Gastrocnemius medialis (tissue), 4 donors: ENCODE measurements at places on chromosomes 11 and 22. TPM values are rescaled to one million over a fixed set of nuclear protein-coding genes. Genes with fewer than 3 reads are reported as not detected.

Gene EHF
- total RNA-seq, result 0.09 TPM

Gene NXPE2
- 0.24 TPM for total RNA-seq

Gene HMOX1
- 32.3 TPM for total RNA-seq

Gene OR6A2
- total RNA-seq, result not detected

GRCh38 chr22:46773076-46773475, 10.6 kb downstream of the TBC1D22A start:
- no peak overlapping the region for H3K4me3 ChIP-seq
- DNase-seq, result no peak
- H3K27ac ChIP-seq, result no peak overlapping the region
- H3K36me3 ChIP-seq, result no peaks in the 10 kb centered on the region
- no peaks in the 10 kb centered on the region for H3K27me3 ChIP-seq

Gene B4GALNT4
- total RNA-seq, result not detected

DNA sequence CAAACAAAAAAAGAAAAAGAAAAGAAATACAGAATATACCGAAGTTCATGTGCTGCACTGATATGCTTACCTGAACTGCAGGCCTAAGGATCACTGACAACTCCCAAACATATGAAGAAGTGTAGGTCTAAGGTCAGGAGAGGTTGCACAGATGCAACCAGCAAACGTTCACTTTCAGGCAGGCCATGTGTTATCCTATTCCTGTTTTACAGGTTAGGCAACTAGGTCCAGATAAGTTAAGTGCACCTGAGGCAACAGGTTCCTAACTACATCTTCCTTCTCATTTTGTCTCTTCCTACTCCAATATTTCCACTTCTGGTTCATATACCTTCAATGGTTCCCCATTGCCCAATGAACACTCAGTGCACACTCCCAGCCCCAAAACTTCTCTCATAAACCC, 15.1 kb downstream of the PI4KA start:
- no peak overlapping the region for H3K27ac ChIP-seq
- H3K4me3 ChIP-seq, result no peak overlapping the region
- DNase-seq, result no peak
- H3K27me3 ChIP-seq, result no peaks in the 10 kb centered on the region
- no peaks in the 10 kb centered on the region for H3K36me3 ChIP-seq

GRCh38 chr11:27718346-27718862, 18.1 kb upstream of the BDNF start:
- peak overlapping the region; percentile 61 for H3K4me3 ChIP-seq
- no peak for DNase-seq
- no peak overlapping the region for H3K27ac ChIP-seq
- H3K27me3 ChIP-seq, result peaks cover 80% of the 10 kb centered on the region
- H3K4me1 ChIP-seq, result peaks cover 12% of the 10 kb centered on the region
- H3K36me3 ChIP-seq, result no peaks in the 10 kb centered on the region

DNA sequence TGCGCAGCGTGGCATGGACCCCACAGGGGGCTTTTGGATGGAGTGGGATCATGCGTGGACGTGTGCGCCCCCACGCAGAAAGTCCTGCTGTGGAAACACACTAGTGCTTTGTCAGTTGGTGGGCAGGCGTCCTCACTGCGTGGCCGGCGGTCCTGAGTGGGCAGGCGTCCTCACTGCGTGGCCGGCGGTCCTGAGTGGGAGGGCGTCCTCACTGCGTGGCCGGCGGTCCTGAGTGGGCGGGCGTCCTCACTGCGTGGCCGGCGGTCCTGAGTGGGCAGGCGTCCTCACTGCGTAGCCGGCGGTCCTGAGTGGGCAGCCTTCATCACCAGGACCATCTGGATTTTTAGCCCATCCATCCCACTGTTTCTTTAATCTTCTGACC, 205.9 kb downstream of the TBC1D22A start:
- no peak for DNase-seq
- H3K36me3 ChIP-seq, result no peaks in the 10 kb centered on the region
- H3K27me3 ChIP-seq, result no peaks in the 10 kb centered on the region

DNA sequence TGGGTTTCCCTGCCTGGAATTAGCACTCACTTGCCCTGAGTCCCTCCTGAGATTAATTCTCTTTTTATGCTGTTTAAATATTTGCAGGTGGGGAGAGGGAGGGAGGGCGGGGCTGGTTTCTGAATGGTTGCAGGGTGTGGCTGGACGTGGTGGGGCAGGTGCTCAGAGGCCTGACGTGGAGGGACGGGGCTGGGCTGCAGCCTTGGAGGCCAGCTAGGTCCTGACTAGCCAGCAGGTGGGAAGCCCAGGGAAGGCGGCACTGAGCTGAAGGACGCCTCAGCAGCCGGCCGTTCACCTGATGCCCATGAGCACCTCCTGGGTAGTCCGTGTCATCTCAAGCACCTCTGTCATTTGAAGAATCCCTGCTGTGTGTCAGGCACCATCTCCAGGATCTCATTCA, 21.3 kb downstream of the SGSM1 start:
- no peak overlapping the region for H3K27ac ChIP-seq
- no peaks in the 10 kb centered on the region for H3K4me1 ChIP-seq
- DNase-seq, result no peak
- no peak overlapping the region for H3K4me3 ChIP-seq

DNA sequence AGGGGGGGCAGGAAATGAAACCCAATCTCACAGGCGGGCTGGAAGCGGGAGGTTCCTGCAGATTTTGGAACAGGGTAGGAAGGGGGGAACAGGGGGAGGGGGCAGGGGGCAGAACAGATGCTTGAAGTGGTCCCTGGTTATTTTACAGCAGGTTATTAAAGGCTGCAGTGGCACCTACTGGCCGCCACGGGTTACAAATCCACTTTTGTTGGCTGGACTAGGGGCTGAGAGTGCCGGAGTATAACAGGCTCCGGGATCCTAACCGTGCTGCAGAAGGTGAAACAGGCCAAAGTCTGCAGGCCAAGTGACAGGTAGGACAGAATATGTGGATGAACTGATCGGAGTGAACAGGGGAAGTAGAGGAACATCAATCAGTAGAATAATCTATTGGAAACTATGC, 2.5 kb downstream of the ROBO3 start:
- no peak overlapping the region for H3K27ac ChIP-seq
- no peak overlapping the region for H3K4me3 ChIP-seq
- no peaks in the 10 kb centered on the region for H3K36me3 ChIP-seq
